ENCODE measurements at places on chromosomes 6 and 20.

DNA sequence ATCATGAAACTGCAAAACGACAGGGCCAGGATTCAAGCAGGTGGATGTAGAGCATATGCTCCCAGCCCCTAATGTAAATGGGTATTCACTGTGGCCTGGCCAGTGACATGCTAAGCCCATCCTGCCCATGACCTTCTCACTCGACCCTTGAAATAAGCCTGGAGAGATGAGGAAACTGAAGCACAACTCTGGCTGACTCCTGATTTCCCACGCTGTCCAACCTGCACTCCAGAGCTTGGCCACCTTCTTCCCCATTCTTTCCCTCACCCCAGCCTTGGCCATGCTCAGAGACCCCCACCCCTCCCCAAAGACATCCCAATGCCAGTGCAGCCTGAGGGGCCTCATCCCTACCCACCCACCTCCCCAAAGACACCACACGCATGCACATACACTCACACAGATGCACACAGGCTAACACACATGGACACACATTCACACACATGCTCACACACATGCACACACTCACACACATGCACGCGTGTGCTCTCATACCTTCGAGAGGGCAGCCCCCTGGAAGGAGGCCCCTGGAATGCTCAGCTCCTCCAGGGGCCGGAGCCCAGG lies 12.4 kb downstream of the TFEB start:
- DNase-seq = no peak

DNA sequence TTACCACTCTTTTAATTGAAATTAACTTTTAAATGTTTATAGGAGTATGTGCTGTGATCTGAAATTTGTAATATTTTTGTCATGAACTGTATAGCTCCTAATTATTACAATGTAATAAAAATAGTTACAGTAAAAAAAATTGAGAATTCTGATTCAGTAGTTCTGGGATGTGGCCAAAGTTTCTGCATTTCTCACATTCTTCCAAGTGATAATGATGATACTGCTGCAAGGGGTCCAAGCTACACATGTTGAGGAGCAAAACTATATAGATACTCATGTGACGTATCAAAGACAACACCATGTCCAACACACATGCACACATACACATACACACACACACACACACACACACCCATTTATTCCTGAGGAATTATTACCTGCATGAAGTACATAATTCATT lies 71.0 kb upstream of the FAM83B start:
- no peak for DNase-seq

DNA sequence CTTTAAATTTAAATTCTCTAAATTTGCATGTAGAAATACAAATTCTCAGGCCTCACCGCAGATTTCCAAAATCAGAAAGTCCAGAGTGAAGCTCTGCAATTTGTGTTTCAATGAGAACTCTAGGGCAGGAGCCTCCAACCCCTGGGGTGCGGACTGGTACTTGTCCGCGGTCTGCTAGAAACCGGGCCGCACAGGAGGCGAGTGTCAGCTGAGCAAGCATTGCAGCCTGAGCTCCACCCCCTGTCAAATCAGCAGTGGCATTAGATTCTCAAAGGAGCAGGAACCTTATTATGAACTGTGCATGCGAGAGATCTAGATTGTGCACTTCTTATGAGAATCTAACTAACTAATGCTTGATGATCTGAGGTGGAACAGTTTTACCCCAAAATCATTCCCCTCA lies 203.0 kb upstream of the PCSK2 start:
- DNase-seq = no peak

- DNase-seq = no peak
Observed at GRCh38 chr6:108200631-108201030, 34.8 kb downstream of the NR2E1 start.

- peak; percentile 37 for DNase-seq
Observed at GRCh38 chr6:132161283-132161682, 210.1 kb upstream of the CCN2 start.

GRCh38 chr20:46169245-46170171 lies 51.4 kb downstream of the CD40 start:
- no peak for DNase-seq

DNA sequence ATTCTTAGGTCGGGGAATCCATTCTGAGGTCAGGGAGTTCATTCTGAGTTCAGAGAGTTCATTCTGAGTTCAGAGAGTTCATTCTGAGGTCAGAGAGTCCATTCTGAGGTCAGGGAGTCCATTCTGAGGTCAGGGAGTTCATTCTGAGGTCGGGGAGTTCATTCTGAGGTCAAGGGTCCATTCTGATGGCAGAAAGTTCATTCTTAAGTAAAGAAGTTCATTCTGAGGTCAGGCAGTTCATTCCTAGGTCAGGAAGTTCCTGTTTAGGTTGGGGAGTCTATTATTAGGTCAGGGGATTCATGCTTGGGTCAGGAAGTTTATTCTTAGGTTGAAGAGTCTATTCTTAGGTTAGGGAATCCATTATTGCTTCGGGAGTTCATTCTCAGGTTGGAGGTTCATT lies 16.5 kb upstream of the NXT1 start:
- no peak for DNase-seq

DNA sequence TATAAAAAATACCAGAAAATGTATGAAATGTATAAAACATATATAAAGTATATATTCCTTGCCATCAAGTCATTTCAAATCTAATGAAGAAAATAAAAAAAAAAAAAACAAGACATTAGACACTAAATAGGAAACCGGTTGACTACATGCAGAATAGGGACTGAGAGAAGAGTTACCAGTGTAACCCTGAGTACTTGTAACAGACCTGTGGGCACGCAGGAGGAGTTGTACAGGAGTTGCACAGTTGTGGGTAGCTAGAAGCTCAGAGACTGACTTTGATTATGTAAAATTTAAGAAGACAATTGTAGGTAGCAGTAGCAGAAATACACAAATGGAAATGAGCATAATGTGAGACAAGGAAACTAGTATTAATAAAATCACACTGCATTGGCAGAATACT lies 112.4 kb upstream of the DST start:
- no peak for DNase-seq

DNA sequence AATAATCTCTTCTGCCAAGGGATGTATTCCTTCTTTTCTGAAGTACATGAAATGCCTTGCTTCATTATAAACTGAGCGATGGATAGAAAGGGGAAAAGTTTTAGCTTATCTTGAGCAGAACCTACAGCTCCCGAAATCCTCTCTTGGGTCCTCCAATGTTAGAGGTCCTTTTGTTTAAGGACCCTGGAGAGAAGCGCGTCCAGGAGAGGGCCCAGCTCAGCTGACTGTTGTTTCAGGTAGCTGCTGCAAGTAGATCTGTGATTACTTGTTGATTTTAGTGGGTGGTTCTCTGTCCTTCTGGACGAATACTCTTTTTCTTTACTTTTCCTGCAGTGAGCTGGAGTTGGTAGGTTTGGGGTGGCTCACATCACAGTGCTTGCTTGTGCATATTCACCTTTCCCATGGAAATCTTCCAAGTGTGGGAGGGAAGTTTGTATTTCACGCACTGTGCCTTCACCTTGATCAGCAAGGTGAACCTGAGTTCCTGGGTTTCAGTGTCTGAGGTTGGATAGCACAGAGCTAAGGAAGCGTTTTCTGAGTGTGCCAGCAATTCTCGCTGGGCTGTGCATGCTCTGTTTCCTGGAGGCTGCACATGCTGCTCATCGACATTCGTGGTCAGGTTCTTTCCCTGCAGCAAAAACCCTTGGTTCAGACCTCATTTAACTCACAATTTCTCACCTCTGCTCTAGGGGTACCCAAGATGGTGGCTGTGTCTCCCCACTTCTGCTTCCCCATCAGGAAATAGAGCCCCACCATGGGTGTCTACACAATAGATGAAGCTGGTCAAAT lies 176.3 kb downstream of the JARID2 start:
- no peak for DNase-seq

- DNase-seq = no peak
Observed at GRCh38 chr6:111672761-111673450, 67.2 kb upstream of the TRAF3IP2 start.

DNA sequence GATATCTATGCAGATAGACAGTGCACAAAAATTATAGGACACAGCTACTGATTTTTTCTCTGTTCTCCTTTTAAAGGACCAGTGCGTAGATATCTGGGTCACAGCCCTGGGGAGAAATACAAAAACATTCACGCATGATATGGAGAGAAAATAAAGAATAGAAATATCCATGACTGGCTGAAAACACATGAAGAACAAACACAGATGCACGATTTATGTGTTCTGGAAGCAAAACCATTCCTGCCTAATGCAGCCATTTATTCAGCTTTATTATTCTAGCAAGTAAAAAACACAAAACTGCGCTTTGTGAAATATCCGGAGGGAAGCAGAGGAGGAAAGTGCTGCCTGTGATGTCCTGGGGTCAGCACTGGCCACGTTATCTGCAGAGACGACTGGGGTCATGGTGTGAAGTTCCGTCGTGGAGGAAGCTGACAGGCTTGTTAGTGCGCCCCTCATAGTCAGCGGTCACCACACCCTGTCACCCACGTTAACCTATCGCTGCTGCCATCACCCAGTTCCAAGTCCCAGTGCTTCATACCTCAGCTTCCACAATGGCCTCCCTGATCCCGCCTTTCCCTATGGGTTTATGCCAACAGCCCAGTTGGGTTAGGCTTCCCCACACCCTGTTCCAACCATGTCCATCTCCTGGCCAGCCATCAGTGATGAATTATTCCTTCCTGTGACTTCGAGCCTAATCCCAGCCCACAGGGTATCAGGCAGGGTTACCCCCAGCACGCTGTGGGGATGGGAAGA lies 86.6 kb upstream of the RPS6KA2 start:
- no peak for DNase-seq

DNA sequence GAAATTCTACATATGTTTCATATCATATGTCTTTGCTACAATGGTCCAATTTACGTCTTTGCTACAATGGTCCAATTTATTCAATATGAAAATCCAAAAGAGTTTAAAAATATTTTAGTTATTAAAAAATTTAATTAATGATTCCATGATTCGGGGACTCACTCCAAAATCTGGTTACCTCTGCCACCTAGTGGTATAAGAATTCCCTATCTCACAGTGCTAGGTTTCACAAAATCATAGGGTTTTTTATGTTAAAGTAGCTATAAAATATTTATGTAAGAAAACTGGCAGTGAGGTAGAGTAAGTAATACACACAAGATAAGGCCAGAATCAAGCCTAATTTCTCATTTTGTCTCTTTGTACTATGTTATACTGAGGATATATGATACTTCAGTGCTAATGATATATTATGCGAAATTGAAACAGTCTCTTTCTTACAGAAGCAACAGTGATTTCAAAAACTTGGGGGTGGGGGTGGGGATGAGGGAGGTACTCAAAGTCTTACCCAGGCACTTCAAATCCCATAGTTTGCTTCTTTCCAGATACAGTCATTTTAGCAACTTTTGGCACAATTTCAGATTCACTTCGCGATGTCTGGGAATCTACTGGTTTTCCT lies 52.3 kb downstream of the HBS1L start:
- no peak for DNase-seq

GRCh38 chr20:46040902-46041535 lies 12.0 kb downstream of the SLC12A5 start:
- DNase-seq = no peak

GRCh38 chr20:63175038-63175895 lies 40.7 kb downstream of the YTHDF1 start:
- no peak for DNase-seq

DNA sequence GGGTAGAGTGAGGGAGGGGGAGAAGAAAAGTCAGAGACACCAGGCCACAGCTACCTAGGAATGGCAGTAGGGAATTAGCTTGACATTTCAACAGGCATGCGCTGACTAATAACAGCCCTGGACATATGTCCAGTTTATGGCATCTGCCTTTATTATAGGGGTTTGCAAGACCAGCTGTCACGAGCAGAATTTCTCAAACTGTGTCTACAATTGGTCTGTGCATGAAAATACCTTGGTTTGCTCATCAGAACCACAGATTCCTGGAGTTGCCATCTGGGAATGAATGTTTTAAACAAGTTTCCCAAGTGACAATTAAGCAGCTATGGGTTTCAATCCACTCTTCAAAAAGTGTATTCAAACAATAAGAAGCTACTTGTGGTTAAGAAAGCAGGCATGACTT lies 110.3 kb upstream of the ENPP5 start:
- DNase-seq = no peak

GRCh38 chr20:47676219-47676721 lies 109.0 kb downstream of the SULF2 start:
- DNase-seq = no peak

- DNase-seq = no peak
Observed at GRCh38 chr6:82025271-82025670, 222.3 kb downstream of the IBTK start.

GRCh38 chr20:16171180-16171579 lies 402.1 kb downstream of the KIF16B start:
- no peak for DNase-seq

DNA sequence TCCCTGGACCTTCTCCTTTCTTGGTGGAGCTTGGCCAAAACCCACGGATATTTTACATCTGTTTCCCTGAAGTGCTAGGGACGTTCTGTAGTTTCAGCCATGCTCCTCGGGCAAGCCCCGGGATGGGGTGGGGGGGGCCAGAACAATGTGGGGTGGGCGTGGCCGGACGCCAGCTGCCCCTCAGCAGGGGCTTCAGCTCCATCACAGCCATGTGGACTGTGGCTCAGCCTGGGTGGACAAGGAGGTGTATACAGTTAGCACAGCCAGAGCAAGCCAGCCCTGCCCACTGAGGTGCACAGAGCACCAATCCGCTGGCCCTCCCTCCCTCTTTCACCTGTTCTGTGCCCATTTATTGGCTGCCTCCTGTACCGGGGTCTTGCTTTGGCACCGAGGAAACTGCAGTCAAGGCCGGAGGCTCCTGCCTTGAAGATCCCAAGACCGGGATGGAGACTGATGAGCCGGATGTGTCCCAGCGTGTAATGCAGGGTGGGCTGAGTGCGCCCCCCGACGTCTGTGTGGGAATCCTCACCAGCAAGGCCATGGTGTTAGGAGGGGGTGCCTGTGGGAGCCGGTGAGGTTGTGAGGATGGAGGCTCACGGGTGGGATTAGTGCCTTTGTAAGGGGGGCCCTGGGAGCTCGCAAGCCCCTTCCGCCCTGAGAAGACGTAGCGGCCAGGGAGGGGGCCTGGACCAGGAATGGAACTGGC lies 28.0 kb downstream of the FRMD1 start:
- no peak for DNase-seq

- no peak for DNase-seq
Observed at GRCh38 chr6:24504649-24505586, 10.1 kb downstream of the ALDH5A1 start.

DNA sequence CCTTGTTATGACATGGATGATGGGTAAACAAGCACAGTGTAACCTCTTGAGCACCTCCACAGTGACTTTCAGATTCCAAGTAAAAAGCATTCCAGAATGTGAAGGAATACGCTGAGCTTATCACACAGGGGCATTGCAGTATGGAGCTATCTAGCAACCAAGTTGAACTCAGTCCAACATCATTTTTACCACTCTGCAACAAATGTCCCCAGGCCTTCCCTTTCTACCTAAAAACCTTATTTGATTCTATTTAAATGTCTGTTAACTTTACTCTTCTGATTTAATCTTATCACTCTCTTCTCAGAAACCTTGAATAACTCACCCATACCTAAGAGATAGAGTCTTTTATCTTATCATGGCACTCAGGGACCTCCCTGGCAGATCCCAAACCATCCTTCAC lies 195.8 kb upstream of the CDYL start:
- DNase-seq = no peak

- DNase-seq = no peak
Observed at GRCh38 chr20:49901588-49901987, 13.7 kb downstream of the SPATA2 start.

- DNase-seq = no peak
Observed at GRCh38 chr6:168428052-168428826, 12.7 kb upstream of the SMOC2 start.

Data from putamen (tissue), 1 donor.